ENCODE measurements at places on chromosomes 7 and 10. TPM values are rescaled to one million over a fixed set of nuclear protein-coding genes. Genes with fewer than 3 reads are reported as not detected.

Gene PILRB
- 32.5 TPM for total RNA-seq

Gene CEP41
- total RNA-seq, result 5.0 TPM

Gene CLDN12
- 37.4 TPM for total RNA-seq

Gene GATA3
- 1.00 TPM for total RNA-seq

Gene C1QL3
- total RNA-seq, result not detected

Measured in posterior vena cava (tissue), 2 donors.